ENCODE measurements at places on chromosomes 4 and X. TPM values are rescaled to one million over a fixed set of nuclear protein-coding genes. Genes with fewer than 3 reads are reported as not detected.

DNA sequence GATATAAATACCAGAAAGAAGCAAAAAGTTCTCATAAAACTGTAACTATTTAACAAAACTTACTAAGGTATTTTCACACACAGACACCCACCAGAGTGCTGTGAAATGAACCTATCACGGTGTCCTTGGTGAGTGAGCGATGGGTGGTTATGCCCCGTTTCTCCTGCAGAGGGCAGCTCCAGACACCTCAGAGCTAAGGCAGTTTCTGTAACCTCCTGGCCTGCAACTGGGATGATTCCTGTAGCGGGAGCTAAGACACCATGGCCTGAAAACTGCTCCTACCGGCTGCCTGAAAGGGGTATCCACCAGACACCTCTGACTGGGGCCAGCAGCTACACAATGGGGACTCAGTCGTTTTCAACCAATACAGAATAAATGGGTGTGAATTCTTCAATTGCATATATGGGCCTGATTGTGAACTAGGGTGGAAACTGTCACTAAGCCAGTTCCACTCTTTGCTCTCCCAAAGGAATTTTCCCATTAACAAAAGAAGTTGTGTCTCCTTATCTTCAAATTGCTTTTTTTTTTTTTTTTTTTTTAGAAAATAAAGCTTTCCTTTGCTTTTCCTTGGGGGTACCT, 2375.8 kb upstream of the TENM3 start:
- DNase-seq = peak; percentile 68

GRCh38 chrX:94551831-94552230, 877.8 kb downstream of the FAM133A start:
- DNase-seq = no peak

DNA sequence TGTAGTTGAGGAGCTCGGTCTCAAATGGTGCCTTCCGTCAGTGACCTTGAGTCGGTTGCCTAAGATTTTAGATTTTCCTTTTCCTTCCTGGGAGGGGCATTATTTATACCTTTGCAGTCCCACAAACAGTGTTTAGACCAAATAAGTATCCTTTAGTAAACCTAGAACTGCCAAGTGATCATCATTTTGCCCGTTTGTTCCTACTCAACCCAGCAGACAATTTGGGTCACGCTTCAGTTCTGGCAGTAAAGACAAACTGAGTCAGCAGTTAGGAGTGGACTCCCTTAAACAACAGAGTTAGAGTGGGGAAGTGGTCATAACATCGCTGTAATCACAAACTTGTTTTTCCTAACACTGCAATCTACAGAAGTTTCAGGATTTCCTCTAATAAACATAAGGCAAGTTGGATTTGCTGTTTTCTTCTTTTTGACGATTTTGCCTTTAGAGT, 777 bp upstream of the WDFY3 start:
- DNase-seq = no peak

- DNase-seq = no peak
Measured at GRCh38 chr4:151259752-151260151, 17.2 kb upstream of the PRSS48 start.

DNA sequence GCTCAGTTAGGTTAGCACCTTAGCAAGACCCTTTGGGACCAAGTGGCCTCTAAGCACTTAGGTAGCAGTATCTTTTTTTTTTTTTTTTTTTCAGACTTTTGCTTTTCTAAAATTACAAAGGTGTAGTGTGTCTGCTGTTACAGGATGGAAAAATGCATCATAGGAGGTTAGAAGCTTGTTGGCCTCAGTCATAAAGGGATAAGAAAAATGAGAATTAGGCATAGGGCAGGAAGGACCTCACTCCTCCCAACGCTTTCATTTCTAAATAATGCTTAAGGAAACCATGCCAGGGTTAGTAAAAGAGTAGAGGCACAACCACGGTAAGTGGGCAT, 148.4 kb upstream of the PLAC1 start:
- no peak for DNase-seq

SERTM2 gene
- total RNA-seq = 0.11 TPM

GRCh38 chr4:75011131-75011795, 78.3 kb downstream of the PARM1 start:
- no peak for DNase-seq

DNA sequence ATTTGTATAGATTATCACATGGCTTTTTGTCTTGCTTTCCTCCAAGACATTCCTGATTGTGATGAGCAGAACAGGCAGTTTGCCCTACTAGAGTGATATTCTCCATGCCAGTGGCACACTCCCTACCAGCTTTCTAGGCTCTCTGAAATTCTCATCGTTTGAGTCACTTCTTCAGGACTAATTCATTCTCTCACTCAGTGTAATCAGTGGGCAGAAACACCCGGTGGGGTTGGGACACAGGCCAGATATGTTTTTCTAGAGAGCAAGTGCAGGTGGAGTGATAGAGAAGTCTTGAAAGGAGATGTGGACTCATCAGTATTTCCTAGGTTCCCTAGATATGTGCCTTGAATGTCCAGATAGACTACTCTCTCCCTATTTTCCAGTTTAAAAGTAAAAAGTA, 13.1 kb downstream of the RAB33A start:
- no peak for DNase-seq

CHRNA9 gene
- total RNA-seq = not detected

- no peak for DNase-seq
Measured at GRCh38 chrX:84221181-84221580, 33.2 kb upstream of the RPS6KA6 start.

CAMK2D gene
- 32.8 TPM for total RNA-seq

Measured in neural crest cell (in vitro differentiated cells).